Naive thymus-derived CD4-positive, alpha-beta T cell (primary cell): ENCODE measurements at places on chromosomes 1 and 21. TPM values are rescaled to one million over a fixed set of nuclear protein-coding genes. Genes with fewer than 3 reads are reported as not detected.

DNA sequence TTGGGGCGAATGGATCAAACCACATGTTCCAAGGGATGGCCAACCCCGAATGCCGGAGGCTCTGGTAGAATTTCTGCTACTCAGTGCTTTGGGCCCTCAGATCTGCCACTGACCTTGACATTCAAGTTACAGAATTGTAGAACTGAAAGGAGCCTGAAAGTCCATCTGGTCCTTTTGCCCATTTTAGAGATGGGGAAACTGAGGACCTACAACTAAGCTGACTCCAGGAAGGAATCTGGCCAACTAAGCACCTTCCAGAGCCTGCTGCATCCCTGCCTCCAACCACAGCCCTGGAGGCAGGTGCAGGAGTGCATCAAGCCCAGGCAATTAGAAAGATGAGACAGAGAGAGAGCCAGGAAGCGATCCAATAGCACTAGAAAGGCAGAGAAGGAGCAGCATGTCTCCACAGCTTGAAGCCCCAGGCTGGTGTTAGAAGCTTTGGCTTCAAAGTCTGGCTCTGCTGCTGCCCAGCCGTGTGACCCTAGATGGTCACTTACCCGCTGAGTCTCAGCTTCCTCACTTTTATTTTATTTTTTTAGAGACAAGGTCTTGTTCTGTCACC lies 1.3 kb upstream of the CTRC start:
- H3K4me3 ChIP-seq: no peak overlapping the region
- no peaks in the 10 kb centered on the region for H3K27me3 ChIP-seq

TFAP2E gene
- 3.5 TPM for total RNA-seq

DNA sequence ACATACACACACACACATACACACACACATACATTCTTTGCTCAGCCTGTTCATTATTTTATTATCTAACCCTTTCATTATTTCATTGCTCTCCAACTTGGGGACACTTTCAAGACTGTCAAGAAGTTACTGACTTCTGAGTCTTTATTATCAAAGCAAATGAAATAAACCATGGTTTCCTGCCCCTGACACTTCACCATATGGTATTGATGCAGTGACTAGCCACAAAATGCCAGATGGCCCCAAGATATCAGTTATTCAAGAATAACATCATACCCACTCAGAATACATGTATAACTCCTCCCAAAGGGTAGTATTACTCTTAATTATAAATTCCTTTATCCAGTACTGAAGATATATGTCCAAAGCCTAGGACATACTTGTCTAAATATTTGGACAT lies 197.3 kb downstream of the MRPL39 start:
- no peak overlapping the region for H3K4me3 ChIP-seq
- DNase-seq: no peak
- H3K27me3 ChIP-seq: no peaks in the 10 kb centered on the region
- no peak overlapping the region for H3K27ac ChIP-seq

IGSF21 gene
- total RNA-seq: not detected in 2 replicates

- H3K36me3 ChIP-seq: peaks cover 5% of the 10 kb centered on the region
- no peak overlapping the region for H3K4me3 ChIP-seq
- no peaks in the 10 kb centered on the region for H3K27me3 ChIP-seq
Measured at GRCh38 chr1:10339815-10340214, 59.0 kb upstream of the PGD start.

- no peak overlapping the region for H3K27ac ChIP-seq
- no peak for DNase-seq
- H3K27me3 ChIP-seq: no peaks in the 10 kb centered on the region
Measured at GRCh38 chr1:58135821-58136321, 410.7 kb downstream of the OMA1 start.

GRCh38 chr1:25644962-25645361 lies 28.4 kb downstream of the MAN1C1 start:
- H3K27me3 ChIP-seq: no peaks in the 10 kb centered on the region
- no peak overlapping the region for H3K27ac ChIP-seq
- H3K4me1 ChIP-seq: peaks cover 20% of the 10 kb centered on the region
